ENCODE measurements at places on chromosomes 5 and 9.

GRCh38 chr9:6758498-6759184, 868 bp downstream of the KDM4C start:
- no peak for DNase-seq

DNA sequence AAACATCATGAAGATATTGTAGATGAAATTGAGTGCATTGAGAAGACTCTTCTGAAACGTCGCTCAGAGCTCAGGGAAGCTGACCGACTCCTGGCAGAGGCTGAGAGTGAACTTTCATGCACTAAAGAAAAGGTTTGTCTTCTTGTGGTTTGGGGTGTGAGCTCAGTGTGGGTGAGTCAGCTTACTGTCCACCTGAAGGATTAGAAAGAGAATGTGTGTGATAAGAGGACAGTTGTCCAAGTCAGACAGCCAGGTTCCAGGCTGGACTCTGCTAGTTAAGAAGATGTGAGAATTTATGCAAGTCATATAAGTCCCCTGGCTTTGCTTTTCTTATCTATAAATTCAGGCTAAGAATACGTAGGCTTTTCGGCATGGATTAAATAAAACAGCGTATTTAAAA, 46.9 kb downstream of the RAB14 start:
- no peak for DNase-seq

DNA sequence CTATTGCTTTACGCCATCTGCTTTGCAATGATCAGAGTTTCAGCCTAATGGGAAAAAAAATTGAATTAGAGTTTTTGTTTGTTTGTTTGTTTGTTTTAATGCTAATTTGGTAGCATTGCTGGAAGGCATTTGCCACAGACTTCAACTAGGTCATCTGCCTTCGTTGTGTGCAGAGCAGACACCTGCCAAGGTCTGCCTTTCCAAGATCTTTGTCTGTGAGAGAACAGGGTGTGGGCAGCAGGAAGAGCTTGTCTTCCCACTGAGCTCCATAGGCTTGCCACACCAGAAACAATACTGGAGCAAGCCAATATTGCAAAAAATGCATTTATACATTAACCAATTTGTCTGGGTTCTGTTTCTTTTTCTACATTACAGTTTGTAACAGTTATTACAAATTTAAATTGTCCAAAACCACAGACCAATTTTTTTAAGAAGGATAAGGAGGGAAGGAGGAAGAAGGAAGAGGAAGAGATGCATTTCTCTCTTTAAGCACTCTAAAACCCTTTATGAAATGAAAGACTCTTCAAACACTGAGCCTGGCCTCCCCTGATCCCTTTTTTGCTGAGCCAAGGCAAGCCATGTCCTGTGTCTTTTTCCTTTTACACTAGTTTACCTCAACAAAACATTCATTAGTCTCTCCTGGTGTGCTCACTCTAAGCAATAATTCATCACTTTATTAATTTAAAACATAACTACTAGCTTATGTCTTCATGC, 210.5 kb downstream of the SNX18 start:
- no peak for DNase-seq

DNA sequence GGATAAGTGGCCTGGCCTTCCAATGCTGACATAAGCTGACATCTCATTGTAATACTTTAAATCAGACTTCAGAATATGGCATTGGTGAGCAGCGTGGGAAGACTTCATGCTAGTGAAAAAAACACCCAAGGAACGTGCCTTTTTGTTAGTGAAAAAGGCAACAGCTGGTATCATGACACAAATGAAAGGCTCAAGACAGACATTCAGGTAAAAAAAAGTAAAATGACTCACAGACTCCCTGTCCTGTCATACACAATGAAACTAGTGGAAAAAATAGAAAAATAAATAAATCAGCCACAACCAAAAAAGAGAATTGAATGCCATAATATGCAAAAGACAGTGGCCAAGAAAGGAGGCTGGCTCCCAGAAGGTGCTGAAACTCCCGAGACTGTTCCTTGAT, 24.4 kb upstream of the PPP1R2B start:
- no peak for DNase-seq

GRCh38 chr5:180180846-180181245, 28.2 kb downstream of the RASGEF1C start:
- no peak for DNase-seq

DNA sequence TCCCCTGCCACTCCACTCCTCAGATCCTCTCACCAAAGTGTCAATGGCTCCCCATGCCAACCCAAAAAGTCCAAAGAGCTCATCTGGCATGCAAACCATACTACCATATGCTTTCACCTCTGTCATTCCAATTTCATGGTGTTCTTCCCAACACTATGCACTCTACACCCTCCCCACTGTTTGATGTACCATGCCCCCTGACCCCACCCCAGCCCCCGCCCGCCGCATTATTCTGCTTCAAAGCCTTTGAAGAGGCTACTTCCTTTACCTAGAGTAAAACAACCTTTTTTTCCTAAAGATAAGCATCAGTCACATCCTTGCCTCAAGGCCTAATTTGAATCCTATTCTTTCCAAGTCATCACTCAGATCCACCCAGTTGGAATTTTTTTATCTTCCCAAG, 226.3 kb downstream of the DEPDC1B start:
- DNase-seq = no peak

DNA sequence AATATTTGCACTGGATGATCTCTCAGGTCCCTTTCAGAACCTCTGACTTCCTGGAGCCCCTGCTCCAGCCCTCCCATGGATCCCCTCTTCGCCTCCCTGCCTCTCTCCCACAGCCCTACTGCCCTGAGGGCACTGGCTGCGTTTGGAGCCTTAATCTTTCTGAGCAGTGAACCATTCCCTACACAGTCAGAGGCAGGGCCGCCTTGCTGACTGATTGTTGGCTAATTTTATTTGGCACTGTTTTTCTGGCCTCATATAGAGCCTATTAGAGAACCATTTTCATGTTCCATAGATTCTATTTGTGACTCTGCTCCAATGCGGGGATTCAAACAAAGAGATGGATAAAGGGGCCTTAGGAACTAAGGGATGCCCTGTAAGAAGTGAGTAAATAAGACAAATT, 91.1 kb downstream of the BRINP1 start:
- no peak for DNase-seq

GRCh38 chr5:112366987-112367386, 52.1 kb downstream of the EPB41L4A start:
- DNase-seq = no peak

DNA sequence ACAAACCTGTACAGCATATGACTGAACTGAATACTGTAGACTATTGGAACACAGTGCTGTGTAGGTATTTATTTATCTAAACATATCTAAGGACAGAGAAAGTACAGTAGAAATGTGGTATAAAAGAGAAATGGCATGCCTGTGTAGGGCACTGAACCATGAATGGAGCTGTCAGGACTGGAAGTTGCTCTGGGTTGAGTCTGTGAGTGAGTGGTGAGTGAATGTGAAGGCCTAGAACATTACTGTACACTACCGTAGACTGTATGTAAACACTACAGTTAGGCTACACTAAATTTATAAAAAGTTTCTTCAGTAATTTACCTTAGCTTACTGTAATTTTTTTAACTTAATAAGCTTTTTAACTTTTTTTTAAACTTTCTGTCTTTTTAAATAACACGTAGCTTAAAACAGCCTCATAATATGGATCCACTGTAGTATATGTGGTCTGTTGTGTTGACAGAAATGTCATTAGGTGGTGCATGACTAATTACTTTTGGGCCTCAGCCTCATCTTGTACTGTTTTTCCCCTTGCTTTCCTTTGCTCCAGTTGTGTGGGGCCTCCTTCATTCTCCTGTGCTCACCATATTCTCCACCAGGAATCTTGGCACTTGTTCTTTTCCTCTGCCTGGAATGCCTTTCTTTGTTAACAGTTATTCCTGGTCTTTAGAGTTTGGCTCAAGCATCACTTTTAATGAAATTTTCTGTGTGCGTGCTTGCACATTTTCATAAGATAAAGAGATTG, 8.8 kb downstream of the SPIN1 start:
- DNase-seq = no peak

- no peak for DNase-seq
These were observed 163.1 kb upstream of the TLE4 start for GRCh38 chr9:79408617-79409016.

- no peak for DNase-seq
These were observed 488 bp downstream of the POLR1E start for GRCh38 chr9:37486256-37486615.

GRCh38 chr9:88706193-88707113, 171.5 kb downstream of the NXNL2 start:
- no peak for DNase-seq

GRCh38 chr9:2496169-2496568, 125.4 kb upstream of the VLDLR start:
- no peak for DNase-seq

DNA sequence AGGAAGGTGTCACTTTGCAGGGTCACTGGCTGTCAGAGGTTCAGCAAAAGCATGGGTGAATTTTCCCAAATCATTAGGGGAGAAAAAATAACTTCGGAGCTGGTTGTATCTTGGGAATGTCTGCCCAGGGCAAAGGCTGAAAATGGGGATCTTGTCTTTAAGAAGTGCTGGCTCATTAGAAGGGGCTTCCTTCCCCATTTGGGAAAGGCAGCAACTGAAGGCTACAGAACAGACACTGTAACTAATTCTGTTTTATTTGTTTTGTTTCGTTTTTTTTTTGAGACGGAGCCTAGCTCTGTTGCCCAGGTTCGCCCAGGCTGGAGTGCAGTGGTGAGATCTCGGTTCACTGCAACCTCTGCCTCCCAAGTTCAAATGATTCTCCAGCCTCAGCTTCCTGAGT, 70.3 kb upstream of the PCA3 start:
- no peak for DNase-seq

GRCh38 chr5:35804841-35805240, 51.9 kb upstream of the IL7R start:
- DNase-seq = no peak

DNA sequence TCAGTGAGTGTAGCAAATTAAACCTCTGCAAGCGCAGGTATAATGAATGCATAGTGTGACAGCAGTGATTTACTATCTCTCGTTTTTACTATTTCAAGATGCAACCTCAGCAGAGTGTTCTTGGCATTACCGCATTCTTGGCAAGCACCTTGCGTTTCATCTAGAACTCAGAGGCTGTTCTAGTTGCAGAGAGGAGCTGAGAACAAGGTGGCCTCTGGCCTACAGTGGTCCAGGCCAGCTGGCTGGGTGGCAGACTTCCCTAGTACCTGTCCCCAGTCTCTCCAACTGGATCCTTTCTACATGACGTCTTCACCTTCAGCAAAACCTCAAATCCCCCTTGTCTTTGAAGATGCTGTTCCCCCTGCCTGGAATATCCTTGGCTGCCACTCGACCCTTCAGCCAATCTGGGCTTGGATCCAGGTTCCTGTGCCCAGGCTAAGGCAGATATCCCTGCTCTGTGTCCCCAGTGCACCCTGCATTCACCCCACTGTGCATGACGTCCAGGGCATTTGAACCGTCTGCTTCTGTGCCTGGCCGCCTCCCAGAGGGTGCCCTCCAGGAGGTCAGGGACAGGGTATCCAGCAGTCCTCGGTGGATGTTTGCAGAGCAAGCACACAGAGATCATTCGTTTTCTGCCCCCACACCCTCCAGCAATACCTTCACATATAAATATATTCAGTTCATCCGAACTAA, 120.4 kb upstream of the CPEB4 start:
- DNase-seq = no peak

GRCh38 chr9:13718539-13718938, 439.0 kb upstream of the MPDZ start:
- no peak for DNase-seq

- DNase-seq = peak; percentile 87
These were observed 55.6 kb downstream of the RXRA start for GRCh38 chr9:134381671-134382516.

GRCh38 chr5:131210151-131210510, 39.4 kb downstream of the LYRM7 start:
- no peak for DNase-seq

DNA sequence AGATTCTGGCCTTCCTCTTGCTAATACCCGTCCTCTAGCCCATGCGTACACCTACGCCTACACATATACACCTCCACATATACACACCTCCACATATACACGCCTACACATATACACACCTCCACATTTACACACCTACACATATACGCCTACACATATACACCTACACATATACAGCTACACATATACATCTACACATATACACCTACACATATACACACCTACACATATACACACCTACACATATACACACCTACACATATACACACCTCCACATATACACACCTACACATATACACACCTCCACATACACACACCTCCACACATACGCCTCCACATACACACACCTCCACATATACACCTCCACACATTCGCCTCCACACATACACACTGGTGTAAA, 27.2 kb downstream of the AK3 start:
- no peak for DNase-seq

DNA sequence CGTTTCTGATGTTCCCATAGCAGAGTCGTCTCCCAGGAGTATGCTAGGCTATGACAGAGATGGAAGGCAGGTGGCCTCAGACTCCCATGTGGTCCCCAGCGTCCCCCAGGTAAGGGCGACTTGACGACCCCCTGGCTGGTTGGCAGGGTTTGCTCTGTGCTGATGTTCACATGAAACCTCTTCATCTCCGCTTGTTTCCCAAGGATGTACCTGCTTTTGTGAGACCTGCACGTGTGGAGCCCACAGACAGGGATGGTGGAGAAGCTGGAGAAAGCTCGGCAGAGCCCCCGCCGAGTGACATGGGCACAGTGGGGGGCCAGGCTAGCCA, 108.3 kb downstream of the WNK2 start:
- no peak for DNase-seq

GRCh38 chr9:112103405-112103804, 71.7 kb downstream of the SUSD1 start:
- no peak for DNase-seq

DNA sequence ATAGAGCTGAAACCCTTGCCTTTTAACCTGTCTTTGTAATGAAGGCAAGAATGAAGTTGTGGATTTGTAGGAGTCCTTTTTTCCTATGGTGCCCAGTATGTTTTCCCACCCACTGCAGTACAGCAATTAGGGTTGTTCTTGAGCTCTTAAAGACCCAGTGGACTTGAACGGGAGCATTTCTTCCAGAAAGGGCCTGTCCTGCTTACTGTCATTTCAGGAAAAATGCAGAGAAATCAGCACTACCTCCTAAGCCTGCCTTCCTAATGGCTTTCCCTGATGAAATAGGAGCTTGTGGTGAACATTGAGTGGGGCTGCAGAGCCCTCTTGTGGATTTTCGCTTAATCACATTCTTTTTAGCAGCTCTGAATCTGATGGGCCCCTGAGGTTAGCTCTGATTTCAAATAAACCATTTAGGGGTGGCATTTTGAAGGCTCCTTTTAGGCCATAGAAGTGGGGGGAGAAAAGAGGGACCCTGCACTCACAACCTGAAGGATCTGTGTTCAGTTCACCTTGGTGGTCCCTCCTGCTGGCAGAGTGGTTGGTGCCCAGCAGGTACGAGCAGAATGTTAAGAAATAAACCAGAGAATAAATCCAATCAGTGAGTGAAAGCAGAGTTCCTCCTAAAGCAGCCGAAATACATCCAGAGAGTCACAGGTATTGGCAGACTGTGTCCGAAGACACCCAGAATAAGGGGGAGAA, 188.0 kb upstream of the KLF9 start:
- no peak for DNase-seq

- no peak for DNase-seq
These were observed 283.9 kb upstream of the ANKRD55 start for GRCh38 chr5:56517011-56517416.

GRCh38 chr5:59097116-59097515, 514.2 kb downstream of the RAB3C start:
- no peak for DNase-seq

- DNase-seq = no peak
These were observed 13.4 kb upstream of the TXNDC8 start for GRCh38 chr9:110351009-110351467.

GRCh38 chr5:178180141-178180863, 6.9 kb downstream of the GMCL2 start:
- no peak for DNase-seq

Measured in CMK (cell line).